ENCODE measurements at places on chromosomes 12 and 14.

DNA sequence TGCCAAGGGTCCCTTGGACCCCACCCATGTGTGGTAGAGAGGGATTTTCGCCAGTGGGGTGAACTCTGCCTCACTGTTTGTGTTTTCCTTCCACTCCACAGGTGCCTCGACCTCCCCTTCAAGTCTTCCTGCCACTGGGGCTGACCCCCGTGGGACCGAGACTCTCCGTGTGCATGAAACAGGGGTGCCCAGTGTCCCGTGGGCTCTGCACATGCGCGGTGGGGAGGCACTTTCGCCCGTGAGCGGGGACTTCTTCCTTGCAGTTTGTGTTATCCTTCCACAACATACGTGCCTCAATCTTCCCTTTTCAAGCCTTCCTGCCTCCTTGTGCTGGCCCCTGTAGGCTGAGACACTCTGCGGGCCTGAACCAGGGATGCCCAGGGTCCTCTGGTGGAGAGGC, 362.4 kb downstream of the ALG10 start:
- DNase-seq: no peak

GRCh38 chr12:113347107-113347506, 11.3 kb upstream of the PLBD2 start:
- no peak for DNase-seq

DNA sequence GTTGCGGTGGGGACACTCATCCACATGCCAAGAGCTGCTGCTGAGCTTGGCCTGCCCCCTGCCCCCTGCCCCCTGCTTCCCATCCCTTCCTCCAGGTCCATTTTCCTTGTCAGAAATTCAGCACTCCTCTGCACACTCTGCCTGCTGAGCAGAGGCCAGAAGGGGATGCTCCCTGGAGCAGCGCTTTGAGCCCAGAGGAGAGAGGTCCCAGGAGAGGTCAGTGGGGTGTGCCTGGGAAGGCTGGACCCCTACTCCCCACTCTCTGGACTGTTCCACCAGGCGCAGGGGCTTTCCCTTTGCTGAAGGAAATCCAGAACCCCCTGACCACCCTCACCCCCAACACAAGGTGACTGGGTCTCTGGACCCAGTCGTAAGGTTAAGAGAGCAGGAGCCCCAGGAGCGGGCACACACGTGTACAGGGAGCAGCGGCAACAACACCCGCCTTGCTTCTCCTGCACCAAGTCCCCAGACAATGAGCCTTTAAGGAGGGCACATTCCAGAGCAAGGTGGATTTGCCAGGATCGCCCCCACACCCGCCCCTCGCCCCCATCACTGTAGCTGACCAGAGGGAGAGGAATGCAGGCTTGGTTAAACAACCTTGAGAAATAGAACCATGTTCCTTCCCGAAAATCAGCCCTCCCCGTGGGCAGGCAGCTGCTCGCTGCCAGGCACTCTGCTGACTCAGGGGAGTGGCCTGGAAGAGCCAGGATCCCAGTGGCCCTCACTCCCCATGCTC, 30.7 kb downstream of the ISCA2 start:
- DNase-seq: no peak

GRCh38 chr12:49633703-49634345, 10.5 kb downstream of the PRPF40B start:
- DNase-seq: no peak

DNA sequence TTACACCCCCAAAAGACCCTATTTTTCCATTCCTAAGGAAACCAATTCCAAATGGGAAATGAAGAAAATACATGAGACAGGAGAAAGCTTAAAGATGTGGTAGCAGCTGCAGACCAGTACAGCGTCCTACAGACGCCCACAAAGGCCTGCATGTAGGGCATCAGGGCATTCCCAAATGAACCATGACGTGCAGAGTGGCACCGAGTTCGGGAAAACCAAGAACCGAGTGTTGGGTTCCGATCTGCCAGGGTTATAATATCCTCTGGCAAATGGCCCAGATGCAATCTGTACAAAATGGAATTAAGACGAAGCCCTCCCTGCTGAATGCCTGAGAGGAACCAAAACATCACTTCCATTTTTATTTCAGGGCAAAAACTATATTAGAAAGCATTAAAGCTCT, 34.4 kb upstream of the SELPLG start:
- no peak for DNase-seq

DNA sequence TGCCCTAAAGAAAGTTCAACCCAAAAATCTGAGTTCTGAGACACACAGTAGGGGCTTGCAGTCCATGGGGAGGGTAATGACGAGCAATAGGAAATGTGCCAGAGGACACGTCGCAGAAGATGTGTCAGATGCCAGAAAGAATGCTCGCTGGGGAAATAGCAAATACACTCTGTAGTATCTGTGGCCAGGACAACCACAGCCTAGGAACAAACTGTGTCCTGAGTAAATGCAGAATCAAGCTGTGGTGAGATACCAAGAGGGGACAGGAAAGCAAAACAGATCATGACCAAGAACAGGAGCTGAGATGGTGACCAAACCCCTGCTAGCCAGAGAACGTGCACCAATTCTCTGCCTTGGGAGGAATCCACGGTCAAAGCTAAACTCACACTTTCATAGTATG, 9.1 kb downstream of the CRACR2A start:
- DNase-seq: no peak

- no peak for DNase-seq
These were observed 73.8 kb downstream of the TRAFD1 start for GRCh38 chr12:112199136-112199535.

GRCh38 chr12:115866909-115867525, 410.5 kb downstream of the MED13L start:
- no peak for DNase-seq

GRCh38 chr14:100608064-100608463, 20.8 kb upstream of the BEGAIN start:
- no peak for DNase-seq

GRCh38 chr14:89190765-89191513, 226.1 kb downstream of the FOXN3 start:
- DNase-seq: no peak

DNA sequence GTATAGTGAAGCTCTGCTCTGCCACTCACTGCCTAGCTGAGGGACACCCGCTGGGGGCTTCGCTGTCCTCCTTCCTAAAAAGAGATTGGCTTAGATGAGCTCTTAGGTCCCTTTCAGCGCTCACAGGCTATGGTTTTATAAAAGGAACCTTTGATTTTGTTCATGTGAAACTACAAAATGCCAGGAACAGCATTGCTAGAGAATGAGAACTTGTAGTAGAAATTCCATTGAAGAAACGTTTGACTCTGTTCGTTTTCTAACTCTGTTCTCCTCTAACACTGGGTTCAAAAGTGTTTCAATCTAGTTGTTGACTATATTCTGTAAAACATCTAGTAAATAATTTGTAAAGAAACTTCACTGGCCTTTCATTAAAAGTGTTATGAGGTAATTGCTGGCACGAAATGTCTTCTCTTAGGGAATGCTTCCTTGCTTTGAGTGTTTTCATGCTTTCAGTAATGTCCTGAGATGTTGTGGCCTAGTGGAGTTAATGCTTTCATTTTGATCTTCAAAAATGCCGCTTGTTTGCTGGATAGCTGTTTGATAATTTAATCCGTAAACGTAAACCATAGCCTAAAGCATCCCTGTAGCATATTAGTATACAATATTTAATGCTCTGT, 1.6 kb downstream of the MARK3 start:
- no peak for DNase-seq

- no peak for DNase-seq
These were observed 28.6 kb upstream of the BLTP3B start for GRCh38 chr12:100171248-100171647.

- no peak for DNase-seq
These were observed 36.1 kb downstream of the PPHLN1 start for GRCh38 chr12:42361909-42362646.

GRCh38 chr14:36477266-36477665, 42.8 kb downstream of the NKX2-1 start:
- no peak for DNase-seq

DNA sequence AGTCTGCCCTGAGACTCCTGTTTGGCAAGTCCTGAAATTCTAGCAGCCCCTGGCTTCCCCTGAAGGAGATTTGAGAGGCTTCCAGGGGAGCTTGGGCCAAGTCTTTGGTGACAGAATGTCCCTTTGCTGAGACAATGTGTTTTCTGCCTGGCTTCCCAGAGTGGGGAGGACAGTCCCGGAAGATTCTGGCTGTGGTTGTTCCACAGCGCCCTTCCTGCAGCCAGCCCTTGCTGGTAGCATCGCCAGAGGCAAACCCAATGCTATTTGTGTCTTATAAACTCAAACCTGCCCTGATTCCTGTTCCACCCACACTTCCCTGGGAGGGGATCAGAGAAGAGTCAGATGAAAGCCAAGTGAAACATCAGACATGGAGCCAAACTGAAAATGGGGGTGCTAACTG, 56.4 kb upstream of the OAS1 start:
- DNase-seq: no peak

GRCh38 chr12:116515684-116516083, 43.5 kb upstream of the MAP1LC3B2 start:
- no peak for DNase-seq

DNA sequence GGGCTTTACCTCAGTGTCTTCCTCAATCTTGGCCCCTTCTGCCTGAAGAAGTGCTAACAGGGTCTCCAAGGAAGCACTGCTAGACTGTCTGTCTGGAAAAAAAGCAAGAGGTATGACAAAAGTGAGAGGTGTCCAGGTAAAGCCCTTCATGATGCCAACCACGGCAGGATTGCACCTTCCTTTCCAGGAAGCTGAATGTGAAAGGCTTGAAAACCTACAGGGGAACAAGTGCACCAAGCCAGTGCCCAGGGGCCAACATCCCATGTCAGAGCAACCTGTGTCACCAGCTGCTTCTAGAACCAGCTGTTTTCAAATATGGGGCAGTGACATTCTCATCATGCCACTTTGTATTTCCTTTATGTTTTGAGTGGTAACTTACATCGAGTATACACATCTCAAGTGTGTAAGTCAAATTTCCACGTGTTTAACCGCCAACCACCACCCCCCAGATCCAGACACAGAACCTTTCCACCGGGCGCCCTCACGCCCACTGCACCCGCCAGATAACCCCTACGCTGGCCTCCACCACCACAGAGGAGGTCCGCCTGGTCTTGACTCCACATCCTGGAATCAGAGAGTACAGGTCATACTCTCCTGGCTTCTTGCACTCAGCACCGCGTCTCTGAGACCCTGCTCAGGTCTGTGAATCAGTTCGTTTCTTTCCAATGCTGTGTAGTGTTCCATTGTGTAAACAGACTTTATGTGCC, 27.3 kb downstream of the VPS37B start:
- no peak for DNase-seq

DNA sequence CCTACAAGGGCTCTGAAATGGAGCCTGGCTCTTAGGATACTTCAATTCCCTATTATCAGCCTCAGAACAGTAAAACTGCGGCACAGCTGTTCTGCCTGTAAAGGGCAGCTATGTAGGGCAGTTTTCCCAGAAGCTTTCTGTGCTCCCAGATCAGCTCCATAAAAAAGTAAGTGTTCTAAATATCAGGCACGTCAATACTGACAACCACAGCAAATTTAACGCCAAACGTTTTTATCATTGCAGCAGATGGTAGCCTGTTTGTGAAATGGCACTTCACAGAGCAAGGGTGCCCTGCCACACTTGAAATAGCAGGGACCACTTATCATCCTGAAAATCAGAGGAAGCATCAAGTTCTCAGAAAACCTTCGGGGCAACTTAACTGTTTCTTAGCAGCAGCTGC, 54.8 kb upstream of the PTHLH start:
- DNase-seq: no peak

DNA sequence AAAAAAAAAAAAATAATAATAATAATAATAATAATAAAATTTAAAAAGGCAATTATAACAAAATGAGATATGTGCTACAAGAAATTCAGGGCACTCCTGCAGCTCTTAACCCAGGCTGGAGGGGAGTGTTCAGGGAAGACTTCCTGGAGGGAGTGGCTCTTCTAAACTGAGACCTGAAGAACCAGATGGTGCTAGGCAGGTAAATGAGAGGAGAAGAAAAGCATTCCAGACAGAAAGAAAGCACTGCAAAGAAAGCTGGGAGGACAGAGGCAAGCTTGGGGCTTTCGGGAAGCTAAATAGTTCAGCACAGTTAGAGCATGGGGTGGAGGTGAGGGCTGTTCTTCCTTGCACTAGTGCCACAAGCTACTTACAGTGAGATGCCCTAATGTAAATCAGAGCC, 9.9 kb upstream of the SRSF9 start:
- DNase-seq: no peak

GRCh38 chr12:85755760-85756159, 80.4 kb downstream of the RASSF9 start:
- DNase-seq: no peak

DNA sequence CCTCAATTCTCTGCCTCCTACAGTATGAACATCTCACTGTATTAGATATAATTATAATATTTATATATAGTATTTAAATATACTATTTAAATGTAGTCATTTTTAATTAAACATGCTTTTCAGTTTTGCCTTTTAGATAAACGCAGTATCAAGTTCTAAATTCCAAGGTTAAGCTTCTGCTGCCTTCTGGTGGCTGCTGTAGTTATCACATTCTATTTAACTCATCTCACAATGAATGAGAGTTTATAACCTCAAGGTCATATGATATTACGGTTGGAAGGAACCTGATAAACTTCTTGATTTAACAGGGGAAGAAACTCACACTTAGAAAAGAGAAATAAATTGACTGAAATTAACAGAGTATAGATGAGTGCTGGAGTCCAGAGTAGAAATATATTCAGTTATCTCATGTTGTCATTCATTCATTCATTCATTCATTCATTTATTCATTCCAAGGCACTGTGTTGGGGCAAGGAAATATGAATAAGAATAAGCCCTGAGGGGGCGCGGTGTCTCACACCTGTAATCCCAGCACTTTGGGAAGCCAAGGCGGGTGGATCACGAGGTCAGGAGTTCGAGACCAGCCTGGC, 31.9 kb downstream of the GUCY2C start:
- DNase-seq: peak; percentile 24

GRCh38 chr12:81610955-81611889, 147.9 kb downstream of the PPFIA2 start:
- DNase-seq: no peak

- no peak for DNase-seq
These were observed 150.1 kb upstream of the FSCB start for GRCh38 chr14:44657203-44657602.

DNA sequence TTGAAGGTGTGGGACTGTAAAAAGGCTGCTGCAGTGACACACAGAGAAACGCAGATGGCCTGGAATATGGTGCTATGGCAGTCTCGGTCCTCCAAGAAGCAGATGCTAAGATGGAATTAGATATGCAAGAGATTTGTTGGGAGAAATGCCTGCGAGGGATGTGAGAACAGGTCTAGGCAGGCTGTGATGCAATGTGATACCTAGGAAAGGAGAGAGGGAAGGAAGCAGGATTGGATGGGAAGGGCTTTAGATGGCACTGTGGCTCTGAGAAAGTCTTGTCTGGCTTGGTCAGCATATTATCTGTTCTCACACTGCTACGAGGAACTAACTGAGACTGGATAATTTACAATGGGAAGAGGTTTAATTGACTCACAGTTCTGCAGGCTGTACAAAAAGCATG, 374.4 kb downstream of the BCAT1 start:
- DNase-seq: no peak

DNA sequence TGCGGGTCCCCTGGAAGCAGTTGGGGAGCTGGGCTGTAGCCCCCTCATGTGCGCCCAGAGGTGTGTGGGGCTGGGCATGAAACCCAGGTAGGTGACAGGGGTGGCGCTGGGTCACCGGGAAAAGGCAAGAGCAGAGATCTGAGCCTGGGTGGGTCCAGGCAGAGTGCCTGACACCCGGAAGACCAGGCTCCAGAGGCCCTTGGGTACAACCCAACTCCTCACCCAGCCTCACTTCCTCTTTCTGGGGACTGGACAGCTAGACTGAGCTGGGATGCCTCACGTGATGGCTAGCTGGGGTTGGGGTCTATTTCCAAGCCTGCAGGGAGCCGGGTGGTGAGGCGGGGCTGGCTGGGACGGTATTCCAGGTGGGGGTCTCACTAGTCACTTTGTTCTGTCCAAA, 16.3 kb upstream of the CYP46A1 start:
- DNase-seq: no peak

GRCh38 chr12:49253033-49253623, 11.8 kb upstream of the TUBA1C start:
- no peak for DNase-seq

Data from effector CD4-positive, alpha-beta T cell (primary cell).